ENCODE measurements at places on chromosomes 3 and 15.
A peak's percentile ranks its signal among the peaks of the same experiment; 100 is the strongest.

DNA sequence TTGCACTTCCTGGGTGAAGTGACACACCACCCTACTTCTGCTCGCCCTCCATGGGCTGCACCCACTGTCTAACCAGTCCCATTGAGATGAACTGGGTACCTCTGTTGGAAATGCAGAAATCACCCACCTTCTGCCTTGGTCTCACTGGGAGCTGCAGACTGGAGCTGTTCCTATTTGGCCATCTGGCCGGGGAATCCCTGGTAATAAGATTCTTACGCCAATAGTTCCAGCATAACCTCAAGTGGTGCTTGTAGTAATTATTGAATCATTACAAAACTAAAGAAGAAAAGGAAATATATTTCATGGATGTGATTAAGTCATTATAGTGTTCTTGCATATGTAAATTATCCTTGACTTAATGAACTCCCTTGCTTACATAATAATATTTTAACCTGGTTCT is 841.9 kb downstream of the CADM2 start:
- DNase-seq, result no peak

GRCh38 chr15:95565690-95566089 is 764.8 kb upstream of the NR2F2 start:
- DNase-seq, result no peak

- DNase-seq, result no peak
Measured at GRCh38 chr3:24828011-24828410, 333.4 kb upstream of the THRB start.

DNA sequence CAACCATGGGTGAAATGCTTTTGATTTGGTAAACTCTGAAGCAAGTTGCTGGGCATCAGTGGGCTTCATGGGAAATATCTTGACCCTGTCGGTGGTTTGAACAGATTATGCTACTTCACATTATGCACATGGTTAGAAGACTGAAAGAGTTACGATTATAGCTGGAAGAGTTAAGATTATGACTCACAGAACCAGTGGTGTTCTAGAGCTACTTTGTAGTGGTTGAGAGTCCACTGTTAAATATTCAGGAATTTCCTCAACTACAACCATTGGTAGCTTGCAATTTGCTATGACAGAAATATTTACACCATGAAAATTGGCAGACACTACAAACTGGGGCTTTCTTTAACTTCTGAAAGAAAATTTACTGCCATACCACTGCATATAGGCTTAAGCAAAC is 99.3 kb downstream of the GADL1 start:
- DNase-seq, result peak; percentile 10

GRCh38 chr3:105867712-105868430 is 941 bp downstream of the CBLB start:
- no peak for DNase-seq

DNA sequence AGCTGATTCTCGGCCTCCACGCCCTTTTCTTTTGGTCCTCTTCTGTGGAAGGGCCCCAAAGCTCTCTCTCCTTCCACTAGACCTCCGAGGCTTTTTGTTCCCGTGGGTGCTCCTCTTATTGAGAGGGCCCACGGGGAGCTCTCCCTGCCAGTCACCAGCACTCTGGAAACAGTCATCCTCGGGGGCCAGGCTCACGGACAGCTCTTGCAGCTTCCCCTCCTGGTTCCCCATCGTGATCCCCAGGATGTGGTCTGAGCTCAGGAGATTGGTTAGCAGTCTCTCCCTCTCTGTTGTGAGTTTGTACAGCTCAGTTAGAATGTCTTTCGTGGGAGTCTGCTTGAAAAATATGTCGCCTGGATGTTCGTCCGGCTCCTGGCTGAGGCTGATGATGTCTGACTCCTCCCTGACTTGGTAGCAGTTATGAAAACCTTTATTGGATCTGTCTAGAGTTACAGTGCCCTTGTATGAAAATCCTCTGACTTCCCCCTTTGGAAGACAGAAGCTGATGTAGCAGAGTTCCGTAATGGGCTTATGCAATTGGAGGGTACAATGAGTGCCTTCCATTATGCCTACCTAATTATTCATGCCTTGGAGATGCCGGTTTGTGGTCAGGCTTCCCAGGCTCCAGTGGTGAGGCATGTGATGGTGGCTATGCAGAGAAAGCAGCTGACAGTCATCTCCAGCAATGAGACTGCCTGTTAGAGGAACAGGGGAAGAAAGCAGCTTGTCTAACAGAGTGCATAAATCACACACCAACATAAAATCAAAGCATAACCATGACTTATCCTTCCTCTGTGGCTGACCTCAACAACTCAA is 40.0 kb downstream of the FMN1 start:
- DNase-seq, result peak; percentile 87

DNA sequence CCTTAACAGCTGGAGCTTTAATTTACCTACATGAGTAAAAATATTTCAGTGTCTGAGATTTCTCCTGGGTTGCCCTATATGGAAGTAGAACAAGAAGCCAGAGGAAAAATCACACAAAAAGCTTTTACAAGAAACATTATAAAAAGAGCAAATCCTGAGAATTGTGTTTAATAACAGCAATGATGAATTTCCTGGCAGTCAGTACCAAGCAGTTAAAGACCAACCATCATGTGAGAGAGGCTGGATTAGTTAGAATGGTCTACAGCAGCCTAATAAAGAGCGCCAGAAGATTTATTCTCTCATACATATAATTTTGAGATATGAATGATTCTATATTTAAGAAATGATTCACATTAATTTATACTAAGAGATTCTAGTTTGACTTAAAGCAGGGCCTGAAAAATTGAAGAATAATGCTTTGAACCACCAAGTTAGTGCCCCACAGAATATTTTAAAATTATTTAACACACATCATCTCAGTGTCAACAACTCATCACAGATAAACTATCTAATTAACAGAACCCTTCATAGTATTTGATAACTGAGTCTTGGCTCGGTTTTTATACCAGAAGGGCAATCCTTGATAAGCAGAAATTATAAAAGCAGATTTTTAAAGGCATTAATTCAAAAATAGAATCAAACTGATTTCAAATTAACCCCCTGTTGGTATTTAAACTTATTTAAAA is 59.9 kb upstream of the DPH6 start:
- DNase-seq, result no peak

- no peak for DNase-seq
Measured at GRCh38 chr15:61315471-61315870, 86.4 kb upstream of the RORA start.

DNA sequence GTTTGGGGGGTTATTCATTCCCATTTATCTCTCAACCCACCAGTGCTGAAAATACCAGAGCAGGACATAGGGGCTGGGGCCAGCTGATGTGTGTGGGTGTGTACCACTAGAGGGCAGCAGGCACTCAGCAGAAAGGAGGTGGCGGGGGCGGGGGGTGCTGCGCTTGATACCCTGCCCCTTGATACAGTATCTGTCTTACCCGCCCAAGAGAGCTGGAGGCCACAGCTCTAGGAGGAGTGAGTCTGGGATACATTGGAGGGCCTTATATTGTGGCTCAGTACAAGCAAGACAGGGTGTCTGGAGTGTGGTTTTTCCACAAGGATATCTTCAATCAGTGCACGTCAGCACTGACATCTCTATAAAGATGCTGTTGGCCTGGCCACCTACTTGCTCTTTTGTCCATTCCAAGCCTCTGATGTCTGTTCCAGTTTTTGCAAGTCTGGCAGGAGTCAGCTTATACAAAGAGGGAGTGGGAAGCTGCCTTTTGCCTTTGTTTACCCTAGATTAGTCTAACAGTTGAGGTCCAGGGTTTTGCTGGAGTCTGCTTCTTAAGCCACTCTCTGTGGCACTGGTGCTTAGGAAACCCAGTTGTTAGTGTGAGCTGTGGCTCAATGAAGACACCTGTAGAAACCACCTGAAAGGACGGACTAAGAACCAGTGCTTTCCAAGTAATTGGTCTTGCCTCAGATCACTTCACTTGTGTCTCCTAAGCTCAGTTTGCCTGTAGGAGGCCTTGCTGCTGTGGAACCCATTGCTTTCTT is 1.5 kb upstream of the RBM15B start:
- peak; percentile 20 for DNase-seq

GRCh38 chr3:61252836-61253235 is 1.6 kb upstream of the FHIT start:
- no peak for DNase-seq

DNA sequence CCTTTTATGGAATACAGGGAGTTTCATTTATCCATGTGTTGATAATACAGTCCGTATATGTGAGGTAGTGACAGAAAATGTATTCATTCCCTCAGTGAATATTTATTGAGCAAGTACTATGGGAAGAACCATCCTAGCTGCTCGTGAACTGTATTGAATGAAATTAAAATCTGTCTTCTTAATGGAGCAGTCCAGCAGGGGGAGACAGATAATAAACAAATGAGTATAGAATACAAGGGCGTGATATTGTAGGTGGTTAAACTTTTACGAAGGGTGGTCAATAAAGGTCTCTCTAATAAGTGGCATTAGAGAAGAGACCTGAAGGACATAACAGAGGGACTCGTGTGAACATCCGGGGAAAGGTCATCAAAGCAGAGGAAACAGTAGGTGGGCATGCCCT is 62.7 kb upstream of the OSTN start:
- DNase-seq, result no peak

GRCh38 chr15:83697716-83698115 is 43.8 kb downstream of the ADAMTSL3 start:
- no peak for DNase-seq

DNA sequence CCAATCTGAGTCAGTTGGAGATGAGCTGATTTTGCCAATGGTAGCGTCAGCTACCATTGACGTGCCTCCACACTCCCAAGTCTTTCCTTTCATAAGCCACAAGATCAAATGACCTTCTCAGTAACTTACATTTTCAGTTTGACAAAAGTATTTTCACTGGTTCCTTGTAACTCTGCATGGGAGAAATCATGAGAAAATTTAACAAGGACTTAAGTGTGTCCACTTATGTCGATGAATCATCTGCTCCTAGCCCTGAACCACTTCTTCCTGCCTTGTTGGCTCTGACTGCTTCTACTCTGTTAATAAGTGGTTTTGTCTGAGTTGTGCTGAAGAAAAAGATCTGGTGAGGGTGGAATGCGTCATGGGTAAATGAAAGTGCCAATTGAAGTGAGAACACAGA is 101.2 kb downstream of the NFKBIZ start:
- peak; percentile 99 for DNase-seq

GRCh38 chr3:42961633-42962032 is 17.5 kb upstream of the GASK1A start:
- DNase-seq, result peak; percentile 16

- no peak for DNase-seq
Measured at GRCh38 chr15:94247789-94248638, 16.7 kb downstream of the MCTP2 start.

- DNase-seq, result no peak
Measured at GRCh38 chr15:82568986-82569385, 28.7 kb upstream of the RPS17 start.

GRCh38 chr15:76349301-76350070 is 12.9 kb downstream of the ISL2 start:
- DNase-seq, result no peak

- no peak for DNase-seq
Measured at GRCh38 chr3:145704020-145704419, 457.0 kb downstream of the PLOD2 start.

DNA sequence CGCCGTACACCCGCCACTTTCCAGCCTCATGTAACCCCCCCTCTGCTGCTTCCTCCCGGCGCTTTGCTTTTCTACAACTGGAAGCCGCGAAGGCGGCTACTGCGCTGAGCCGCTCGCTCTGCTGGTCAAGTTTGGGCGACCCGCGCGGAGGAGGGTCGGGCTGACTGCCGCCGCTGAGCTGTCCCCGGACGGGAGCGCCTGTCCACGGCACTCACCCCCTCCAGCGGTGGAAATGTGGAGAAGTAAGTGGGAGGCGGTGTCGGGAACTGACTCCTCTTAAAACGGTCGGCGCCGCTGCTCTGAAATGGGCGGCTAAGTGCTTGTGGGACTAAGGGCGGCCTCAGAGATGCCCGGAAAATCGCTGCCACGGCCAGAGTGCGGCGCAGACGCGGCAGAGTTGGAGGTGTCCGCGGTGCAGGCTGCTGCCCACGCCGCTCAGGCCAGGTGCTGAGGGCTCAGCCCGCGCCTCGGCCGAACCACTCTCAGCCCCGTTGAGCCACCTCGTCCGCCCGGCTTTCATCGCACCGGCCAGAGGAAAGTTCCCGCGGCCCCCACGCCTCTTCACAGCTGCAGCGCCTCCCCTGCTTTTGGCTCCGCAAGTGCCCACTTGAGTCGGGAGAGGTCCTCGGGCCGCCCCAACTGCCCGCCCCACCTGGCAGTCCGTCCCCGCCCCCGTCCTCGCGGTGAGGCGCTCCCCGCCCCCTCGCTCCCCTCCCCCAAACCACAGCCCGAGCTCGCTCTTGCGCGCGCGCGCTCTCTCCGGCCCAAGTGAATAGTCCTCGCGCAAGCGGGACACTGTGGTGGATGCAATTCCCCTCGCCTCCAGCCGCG is at the start of gene EPHA6:
Gene EPHA6, plus strand, starts transcription at position 775 of the 831 bp plus-strand sequence.
- DNase-seq, result peak; percentile 36

GRCh38 chr3:18735005-18735404 is 309.9 kb upstream of the SATB1 start:
- DNase-seq, result no peak

- peak; percentile 98 for DNase-seq
Measured at GRCh38 chr3:188950832-188951489, 220.8 kb upstream of the TPRG1 start.

GRCh38 chr3:65190111-65190510 is 502.3 kb upstream of the ADAMTS9 start:
- no peak for DNase-seq

DNA sequence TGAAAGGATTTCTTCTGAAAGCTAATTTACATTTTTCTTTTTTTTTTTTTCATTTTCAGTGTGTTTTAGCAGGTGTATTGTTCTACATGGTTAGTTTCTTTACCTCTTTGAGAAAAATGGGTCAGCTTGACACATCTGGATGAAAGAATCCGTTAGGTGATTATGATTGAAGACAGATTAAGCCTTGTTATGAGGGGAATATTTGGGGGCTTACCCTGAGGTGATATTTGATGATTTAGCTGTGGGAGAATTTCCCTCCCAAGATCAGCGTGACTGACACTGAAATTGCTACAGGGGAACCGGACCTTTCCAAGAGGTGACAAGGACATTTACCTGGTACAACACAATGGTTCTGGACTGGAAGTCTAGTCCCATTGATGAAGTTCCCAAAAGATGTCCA is 147.5 kb downstream of the NFKBIZ start:
- no peak for DNase-seq

- DNase-seq, result no peak
Measured at GRCh38 chr3:195269375-195270078, 1.4 kb downstream of the XXYLT1 start.

DNA sequence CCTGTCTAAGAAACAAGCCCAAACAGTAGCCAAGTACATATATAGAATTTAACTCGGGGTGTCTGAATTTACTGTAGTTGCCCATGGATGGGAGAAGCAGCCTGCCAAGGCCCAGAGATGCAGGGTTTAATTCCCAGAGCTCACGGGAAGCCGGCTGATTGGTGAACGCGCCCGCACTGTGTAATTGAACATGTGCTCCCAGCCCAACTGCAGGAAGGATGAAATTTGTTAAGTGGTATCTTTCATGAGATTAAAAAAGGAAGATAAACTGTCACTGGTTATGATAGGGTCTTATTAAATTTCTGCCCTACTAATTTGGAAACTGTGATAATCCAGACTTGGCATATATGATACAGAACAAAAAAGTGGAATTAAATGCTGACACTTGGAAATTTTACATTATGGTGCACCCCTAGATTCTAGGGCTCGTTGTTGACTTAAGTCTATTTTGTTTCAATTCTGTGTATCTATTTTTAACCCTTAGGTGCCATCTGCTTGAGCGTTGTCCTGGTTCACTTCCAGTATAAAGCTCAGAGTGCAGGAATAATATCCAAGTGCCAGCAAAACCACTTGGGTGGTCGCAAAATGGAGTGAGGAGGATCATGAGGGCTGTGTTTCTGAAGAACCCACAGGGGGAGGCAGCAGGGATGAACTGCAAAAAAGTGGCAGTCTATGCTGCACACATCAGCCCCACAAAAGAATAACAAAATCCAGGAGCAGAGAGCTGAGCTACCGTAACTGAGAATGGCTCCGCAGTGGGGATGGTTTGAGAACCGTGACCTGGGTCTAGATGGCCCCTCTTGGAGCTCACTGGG is 13.8 kb upstream of the TMC3 start:
- DNase-seq, result no peak

All from astrocyte (in vitro differentiated cells and primary cell).